ENCODE measurements at places on chromosomes 5 and 9.

DNA sequence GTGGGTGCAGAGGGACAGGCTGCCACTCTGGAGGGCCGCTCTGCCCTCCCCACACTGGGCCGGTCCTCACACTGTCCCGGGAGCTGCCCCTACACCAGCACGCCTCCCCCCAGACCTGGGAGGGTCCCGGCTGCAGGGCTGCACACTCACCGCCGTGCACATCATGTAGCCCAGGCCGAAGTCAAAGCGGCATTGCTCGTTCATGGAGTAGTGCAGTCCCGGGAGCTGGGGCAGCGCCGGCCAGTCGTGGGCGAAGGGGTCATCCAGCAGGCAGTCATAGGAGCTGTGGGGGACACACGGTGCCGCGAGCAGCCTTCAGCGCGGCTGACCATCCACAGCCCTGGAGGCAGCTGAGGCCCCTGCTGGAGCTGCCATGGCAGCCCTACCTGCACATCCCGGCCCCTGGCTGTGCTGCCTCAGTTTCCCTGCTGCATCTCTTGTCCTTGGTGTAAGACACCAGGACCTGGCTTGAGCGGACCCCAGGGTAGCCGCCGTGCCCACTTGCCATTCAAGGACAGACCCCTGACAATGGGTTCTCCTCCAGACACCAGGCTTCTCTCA is 93.2 kb downstream of the ZNF354C start:
- no peak for DNase-seq

DNA sequence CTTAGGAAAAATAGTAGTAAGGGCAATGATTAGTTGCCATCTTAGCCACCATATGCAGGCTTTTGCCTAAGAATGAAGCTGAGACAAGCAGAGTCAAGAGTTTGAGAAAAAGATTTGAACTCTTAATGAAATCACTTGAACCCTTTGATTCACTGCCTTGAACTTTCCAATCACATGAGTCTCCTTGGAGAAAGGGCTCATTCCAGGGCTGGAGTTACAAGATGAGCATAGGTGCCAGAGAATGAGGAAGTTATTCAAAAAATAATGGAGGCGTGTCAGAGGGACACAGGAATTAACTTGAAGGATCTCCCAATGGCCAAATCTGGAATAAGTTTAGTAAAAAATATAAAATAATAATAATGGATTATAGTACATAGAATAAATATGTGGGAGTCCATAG is 35.3 kb downstream of the MAT2B start:
- DNase-seq = no peak

- DNase-seq = no peak
These were observed 5.3 kb downstream of the NR2F1-AS1 start for GRCh38 chr5:93575461-93576414.

DNA sequence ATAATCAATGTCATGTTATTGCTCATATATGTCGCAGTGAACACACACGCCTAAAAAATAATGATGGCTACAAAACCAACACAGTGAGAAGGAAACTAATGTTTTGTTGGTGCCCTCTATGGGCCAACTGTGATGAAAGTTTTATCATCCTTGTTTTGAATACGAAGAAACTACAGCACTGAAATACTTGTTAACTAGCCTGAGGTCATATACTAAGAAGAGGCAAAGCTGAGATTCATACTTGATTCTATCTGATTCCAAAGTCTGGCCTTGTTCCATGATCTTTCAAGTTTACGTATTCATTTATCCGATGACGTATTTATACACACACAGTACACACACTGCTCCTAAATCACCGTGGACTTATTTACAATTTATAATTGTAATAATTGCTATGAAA is 16.1 kb upstream of the DRD1 start:
- no peak for DNase-seq

GRCh38 chr5:7425830-7426229 is 29.9 kb downstream of the ADCY2 start:
- DNase-seq = no peak

DNA sequence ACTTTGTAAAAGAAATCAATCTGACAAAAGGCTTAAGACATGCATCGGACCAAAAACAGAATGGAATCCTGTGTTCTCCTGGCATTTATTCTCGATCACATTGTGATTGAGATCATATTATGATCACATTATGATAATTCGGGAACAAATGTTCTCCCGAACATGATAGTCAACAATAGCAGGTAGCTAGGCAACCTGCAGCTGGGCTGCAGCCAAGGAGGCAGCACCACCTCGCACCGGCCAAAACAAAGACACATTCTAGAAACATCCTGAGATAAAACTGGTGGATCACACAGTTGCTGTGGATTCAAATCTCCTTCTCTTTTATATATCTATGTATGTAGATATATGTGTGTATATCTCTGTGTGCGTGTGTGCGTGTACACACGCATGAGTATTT is 480.6 kb upstream of the CYLC2 start:
- no peak for DNase-seq

DNA sequence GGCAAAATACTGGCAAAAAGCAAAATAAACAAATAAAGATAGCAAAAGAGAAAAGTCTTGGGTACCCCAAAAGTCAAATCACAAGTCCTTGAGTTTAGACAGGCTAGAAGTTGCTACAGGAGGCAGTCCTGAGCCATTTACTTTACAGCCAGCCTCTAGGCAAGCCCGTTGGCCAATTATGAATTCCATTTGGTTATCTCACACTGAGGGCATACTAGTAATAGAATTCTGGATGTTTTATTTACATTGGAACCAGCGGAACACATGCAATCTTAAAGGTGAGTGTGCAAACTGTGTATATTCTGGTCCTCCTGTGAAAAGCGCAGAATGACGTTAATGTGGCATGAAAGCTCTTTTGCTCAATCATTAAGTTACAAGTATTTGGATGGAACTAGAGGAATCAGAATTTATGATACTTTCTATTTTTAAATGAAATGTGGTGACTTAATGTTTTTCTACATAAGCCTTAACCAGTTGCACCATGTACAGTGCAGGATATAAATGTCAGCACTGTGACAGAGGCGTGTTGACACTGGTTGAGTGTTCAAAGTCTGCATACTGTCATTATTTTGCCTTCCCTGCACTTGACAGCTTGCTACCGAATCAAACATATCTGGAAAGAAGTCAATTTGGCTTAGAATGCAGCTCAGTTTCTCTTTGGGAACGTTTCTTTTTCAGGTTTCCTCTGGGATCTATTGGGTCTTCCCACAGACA is 7.9 kb downstream of the GDNF start:
- DNase-seq = no peak

DNA sequence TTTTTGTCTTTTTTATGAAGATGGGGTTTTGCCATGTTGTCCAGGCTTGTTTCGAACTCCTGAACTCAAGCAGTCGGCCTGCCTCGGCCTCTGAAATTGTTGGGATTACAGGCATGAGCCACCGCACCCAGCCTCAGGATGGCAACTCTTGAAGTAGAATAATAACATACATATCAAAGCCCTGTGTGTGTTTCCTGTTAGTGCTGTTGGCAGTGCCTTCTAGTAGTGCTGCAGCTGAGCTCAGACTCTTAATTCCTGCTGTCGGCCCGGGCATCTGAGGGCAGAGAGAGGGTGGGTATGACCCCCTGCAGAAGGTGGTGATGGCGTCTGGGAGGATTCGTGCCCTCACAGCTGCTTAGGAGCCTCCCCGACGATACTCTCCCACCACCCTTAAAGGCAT is 227.2 kb downstream of the PDZD2 start:
- no peak for DNase-seq

- peak; percentile 56 for DNase-seq
These were observed 3.2 kb downstream of the PIP5KL1 start for GRCh38 chr9:127927201-127927987.

DNA sequence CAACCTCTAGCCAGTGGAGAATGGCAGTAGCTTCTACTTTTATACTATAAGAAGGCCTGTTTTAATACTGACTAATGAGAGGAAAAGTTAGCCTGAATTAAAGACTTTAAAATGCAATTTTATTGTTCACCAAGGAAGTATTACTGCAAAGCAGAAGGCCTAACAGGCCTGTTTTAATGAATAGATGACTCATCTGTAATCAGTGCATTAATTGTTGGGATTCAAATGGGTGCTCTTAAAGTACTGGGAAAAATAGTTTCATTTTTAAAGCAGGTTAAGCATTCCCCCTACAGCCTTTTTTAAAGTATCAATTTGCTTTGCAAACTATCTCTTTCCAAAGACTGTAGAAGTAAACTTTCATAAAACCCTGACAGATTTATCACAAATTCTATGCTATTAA is 147.7 kb downstream of the SIL1 start:
- no peak for DNase-seq

DNA sequence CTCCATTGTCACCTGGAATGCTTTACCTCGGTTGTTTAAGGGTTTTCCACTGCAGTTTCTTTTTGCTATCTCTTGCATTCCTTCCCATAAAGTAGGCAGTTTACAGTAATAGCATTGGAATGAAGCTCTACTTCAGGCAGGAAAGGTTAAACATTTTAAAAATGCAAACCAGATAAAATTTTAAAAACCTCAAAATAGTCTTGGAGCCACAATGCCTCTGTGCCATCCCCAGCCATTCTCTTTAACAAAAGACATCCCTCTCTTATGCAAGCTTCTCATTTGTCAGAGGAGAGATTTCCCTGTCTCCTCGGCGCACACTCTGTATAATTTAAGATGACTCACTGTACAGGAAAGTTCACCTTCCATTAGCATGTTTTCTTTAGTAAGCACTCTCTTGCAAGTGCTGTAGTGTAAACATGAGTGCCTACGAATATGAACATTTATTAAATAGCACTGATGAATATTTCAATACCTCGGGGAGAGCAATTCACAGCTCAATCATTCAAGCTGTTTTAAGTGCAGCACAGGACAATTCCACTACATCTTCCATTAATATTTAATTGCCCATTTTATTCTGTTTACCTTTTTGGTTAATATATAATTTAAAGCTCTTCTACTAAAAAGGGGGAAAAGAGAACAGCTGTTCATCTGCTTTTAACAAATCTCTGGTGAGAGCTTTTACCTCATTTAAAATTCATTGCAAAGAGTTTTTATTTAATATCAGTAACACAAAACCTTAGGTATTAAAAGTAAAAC is 343.6 kb downstream of the SPATA31D1 start:
- DNase-seq = no peak

DNA sequence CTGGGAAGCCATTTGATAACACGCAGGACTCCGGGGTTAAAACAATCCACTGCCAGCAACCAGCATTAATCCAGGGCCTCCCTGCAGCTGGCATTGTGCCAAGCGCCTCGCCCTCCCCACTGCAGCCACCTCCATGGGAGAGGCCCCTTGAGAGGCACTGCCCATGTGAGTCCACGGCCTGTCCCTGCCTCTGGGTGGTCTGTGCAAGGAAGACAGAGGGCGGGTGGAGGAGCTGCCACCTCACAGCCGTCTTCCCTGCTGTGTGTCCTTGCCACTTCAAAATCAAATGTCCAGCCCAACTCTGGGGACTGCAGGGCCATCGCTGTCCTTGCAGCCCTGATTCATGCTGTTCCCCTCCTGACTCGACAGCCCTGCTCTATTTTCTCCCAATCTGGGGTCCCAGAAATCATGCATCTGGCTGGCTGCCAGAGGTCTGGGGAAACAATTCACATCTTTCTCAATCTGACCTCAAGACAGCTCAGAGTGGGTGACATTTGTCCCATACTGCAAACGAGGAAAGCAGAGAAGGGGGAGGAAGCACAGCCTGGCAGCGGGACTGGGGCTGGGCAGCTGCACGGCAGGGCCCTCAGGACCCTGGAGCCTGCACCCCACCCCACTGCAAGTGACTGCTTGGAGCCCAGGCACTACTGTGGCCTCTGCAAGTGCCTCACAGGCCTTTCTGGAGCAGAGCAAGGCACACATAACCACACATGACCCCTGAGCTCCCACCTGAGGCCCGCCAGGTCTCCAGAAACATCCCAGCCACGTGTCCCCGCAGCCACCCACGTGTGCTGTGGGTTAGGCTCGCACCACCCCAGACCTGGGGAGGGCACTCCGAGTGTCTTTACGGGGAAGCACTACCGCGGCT is 15.7 kb downstream of the BRD3OS start:
- DNase-seq = no peak

GRCh38 chr5:77893225-77893860 is 117.2 kb upstream of the TBCA start:
- no peak for DNase-seq

- DNase-seq = no peak
These were observed 66.1 kb downstream of the CFAP90 start for GRCh38 chr5:7784683-7785380.

DNA sequence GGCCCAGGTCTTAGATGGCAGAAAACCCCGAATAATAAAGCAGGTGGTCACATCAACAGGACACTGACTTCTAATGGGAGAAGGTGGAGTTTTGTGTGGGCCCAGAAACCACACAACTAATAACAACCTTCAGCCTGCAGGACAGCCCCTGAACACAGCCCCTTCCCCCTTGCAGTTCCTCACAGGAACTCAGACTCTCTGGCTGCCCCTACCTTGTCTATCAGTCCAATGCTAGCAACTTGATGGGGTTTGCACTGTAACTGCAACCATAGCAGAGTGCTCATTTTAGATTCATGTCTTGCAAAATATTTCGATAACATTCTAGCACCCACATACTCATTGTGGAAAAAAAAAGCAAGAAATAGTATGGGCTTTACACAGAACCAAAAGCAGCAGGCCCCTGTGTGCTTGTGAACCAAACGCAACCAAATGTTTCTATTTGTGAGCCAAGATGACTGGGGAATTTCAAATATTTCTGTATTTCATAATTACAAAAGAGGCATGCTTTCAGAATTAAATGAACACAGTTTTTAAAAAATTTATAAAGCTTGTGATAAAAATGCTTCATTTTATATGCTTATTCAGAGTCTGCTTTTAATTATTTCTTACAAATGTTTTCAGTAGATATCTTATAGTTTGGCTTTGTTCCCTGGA is 62.7 kb upstream of the PDE4D start:
- no peak for DNase-seq

- DNase-seq = peak; percentile 8
These were observed 17.5 kb downstream of the TMEM161B start for GRCh38 chr5:88251048-88251711.

- no peak for DNase-seq
These were observed 13.2 kb upstream of the ARHGEF28 start for GRCh38 chr5:73612799-73613198.

DNA sequence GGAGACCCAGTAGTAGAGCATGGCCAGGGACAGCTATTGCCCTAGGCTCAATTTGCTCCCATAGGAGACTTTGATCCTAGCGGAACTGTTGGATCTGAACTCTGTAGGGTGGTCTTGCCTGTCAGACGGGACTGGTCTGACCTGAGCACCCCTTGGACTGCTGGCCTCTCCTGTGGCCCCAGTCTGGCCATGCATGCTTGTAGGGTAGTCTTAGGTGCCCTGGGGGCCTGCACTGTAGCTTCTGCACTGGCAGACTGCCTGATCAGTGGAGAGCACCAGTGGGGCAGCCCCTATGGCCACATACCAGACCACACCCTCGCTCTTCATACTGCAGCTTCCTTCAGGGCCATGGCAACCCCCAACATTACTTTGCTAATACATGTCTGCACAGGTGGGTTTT is 396.1 kb upstream of the GRAMD2B start:
- no peak for DNase-seq

GRCh38 chr9:123500336-123500735 is 144.3 kb downstream of the CRB2 start:
- no peak for DNase-seq

GRCh38 chr5:180173875-180174586 is 35.0 kb downstream of the RASGEF1C start:
- DNase-seq = no peak

GRCh38 chr9:16575142-16575985 is 295.1 kb downstream of the BNC2 start:
- no peak for DNase-seq

Measured in activated naive CD8-positive, alpha-beta T cell treated with anti-CD3 and anti-CD28 coated beads for 36 hours (primary cell).